ENCODE measurements at places on chromosomes 5 and 9.
A peak's percentile ranks its signal among the peaks of the same experiment; 100 is the strongest.

- DNase-seq: no peak
These were observed 5.6 kb upstream of the CAMK2A start for GRCh38 chr5:150295172-150295634.

DNA sequence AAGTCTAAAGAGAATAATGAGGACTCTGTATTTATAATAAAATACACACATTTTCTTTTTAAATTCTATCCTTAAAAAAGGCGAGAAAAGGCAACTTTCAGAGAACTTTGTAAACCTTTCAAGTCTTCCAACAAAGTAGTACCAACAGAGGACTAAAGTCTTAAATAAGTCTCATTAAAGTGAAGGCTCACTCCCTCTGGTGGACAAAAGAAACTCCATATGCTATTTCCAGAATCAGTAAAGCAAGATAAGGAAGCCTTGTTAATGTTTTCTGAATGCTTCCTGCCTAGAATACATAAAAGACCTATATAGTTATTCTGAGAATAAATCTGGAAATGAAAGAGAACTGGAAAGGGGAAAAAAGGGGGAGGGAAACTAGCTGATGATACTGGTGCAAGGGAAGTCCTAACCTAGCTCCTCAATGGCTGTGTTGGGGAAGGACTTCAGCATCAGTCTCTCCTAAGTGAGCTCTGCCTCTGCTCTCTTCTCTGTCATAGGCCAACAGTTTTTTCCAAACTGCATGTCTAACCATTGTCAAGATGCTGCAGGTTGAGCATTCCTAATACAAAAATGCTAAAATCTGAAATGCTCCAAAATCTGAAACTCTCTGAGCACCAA, 7.2 kb downstream of the HMGCS1 start:
- no peak for DNase-seq

DNA sequence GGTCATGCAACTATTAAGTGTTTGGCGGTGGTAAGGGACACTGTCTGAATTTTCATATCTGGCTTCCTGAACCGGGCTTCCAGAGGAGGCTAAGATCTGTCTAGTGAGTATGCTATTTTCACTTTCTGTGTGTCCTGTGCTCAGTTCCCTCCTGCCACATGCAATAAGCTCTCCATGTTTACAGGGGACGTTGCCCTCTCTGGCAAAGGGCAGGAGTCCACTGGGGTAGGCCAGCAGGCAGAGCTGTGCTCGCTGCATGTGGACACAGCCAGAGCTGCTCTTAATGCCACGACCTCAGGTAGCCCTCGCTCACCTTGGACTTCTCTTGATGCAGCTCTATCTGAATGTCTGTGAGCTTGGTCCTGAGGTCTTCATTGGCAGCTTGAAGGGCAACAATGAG, 111.2 kb downstream of the JAKMIP2 start:
- no peak for DNase-seq

DNA sequence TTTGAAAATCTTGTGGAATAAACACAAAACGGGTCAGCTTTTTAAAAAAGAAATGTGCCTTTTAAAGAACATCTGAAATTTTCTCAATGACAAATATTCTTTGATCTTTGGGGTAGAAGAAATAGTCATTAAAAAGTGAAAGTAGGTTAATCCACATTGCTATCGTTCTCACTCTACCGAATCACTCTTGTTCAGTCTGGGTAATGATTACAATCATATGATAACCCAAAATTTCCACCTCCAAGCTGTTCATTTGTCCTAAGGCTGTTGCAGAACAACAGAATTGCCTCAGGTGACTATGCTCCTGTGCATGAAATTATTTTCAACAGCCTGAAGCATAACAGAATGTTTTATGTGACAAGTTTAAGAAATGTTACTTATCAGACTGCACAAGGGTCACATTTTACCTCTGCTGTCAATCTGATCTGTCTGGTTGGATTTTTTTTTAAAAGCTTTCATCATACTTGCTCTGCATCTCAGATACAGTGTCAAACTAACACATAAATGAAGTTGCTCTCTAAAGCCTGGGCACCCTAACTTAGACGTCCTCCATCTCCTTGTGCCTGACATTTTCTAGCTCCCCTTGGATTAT, 227.3 kb downstream of the LURAP1L start:
- no peak for DNase-seq

GRCh38 chr9:107249131-107249533, 33.9 kb upstream of the RAD23B start:
- DNase-seq: no peak

- DNase-seq: no peak
These were observed 84.9 kb downstream of the ATP10B start for GRCh38 chr5:160767062-160767461.

- no peak for DNase-seq
These were observed 5.8 kb upstream of the SOWAHA start for GRCh38 chr5:132807163-132807838.

DNA sequence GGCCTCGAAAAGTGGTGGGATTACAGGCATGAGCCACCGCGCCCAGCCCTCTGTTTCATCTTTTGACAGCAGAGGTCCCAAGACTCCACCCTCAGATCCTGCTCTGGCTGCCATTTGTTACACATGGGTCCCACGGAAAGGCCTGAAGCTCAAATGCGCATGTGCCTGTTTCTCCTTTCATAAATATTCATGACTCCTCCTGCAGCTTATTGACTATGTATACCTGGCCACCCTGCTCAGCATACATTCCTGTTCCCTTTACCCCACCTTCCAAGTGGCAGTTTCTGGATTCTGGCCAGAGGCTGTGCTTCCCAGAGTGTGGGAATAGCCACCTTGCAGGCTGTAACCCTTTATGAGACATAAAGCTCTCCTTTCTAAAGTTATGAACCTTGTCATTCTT, 46.5 kb downstream of the AUH start:
- DNase-seq: no peak

- DNase-seq: no peak
These were observed 227.5 kb upstream of the NR4A3 start for GRCh38 chr9:99594056-99594780.

- DNase-seq: no peak
These were observed 51.8 kb downstream of the POU4F3 start for GRCh38 chr5:146390469-146390868.

DNA sequence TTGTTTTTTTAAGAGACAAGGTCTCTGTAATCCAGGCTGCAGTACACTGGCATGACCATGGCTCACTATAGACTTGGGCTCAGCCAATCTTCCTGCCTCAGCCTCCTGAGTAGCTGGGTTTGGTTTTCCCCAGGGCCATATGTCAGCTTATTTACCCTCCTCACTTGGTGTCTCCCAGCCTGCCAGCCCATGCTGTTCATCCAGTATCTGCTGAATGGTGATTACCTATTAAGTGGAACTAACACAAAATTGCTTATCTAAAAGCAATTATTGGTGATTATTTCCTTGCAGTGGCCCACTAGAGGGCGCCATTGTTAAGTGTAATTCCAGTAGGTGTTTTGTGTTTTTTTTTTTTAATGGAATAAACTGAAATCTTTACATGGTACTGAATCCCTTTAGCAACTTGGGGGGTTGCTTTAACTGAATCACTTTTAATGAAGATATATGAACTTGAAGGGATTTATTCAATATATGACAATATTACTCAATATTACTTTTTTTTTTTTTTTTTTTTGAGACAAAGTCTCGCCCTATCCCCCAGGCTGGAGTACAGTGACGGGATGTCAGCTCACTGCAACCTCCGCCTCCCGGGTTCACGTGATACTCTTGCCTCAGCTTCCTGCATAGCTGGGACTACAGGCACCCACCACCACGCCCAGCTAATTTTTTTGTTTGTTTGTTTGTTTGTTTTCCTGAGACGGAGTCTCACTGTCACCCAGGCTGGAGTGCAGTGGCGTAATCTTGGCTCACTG, 13.8 kb downstream of the EXOSC2 start:
- DNase-seq: peak; percentile 66

- DNase-seq: peak; percentile 10
These were observed at the start of gene ELAVL2 for GRCh38 chr9:23826120-23826629. ELAVL2 (minus strand) TSS chr9:23826240; CDS start chr9:23762234, 64,006 bp downstream.

DNA sequence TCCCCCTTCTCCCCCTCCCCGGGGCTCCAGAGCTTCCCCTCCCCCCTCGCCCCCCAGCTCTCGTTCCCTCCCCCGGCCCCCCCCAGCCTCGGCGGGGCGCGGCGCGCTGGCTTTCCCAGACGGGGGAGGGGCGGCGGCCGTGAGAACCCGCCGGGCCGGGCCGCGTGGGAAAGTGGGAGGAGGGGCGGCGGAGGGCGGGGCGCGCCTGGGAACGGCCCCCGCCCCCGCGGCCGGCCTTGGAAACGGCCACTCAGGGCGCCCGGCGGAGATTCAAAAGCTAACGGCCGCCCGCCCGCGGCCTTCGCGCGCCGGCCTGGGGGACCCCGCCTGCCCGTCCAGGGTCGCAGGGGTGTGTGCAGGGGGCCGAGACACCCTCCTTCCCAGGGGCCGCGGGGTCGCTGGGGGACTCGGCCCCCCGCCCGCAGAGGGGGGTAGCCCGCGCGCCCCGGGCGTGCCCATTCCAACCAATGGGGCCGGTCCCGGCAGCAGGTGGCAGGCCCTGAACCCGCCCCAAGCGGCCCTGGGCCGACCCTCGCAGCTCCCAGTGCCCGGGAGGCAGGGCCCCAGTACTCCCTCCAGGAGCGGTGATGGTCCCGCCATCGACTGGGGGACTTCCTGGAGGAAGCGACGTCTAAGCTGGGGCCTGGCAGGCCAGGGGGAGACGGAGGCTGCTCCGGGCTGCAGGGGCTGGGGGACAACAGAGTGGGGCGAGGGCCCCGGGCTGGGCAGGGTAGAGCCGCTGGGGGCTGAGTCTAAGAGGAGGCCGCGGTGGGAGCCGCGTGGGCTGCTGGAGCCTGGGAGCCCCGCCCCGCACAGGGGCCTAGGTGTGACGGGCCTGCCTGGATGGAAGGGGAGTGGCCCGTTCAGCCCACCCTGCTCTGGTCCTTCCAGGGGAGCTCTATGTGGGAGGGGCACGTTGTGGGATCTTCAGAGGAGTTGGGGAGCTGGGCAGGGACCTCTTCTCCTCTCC, 14.2 kb upstream of the NRARP start:
- no peak for DNase-seq

- no peak for DNase-seq
These were observed 48.3 kb upstream of the EXOC3 start for GRCh38 chr5:394671-395155.

- no peak for DNase-seq
These were observed 18.5 kb upstream of the RCL1 start for GRCh38 chr9:4774209-4774608.

GRCh38 chr9:76717613-76718012, 46.6 kb upstream of the PCA3 start:
- DNase-seq: no peak

GRCh38 chr5:14718778-14719177, 54.3 kb downstream of the OTULIN start:
- DNase-seq: no peak

DNA sequence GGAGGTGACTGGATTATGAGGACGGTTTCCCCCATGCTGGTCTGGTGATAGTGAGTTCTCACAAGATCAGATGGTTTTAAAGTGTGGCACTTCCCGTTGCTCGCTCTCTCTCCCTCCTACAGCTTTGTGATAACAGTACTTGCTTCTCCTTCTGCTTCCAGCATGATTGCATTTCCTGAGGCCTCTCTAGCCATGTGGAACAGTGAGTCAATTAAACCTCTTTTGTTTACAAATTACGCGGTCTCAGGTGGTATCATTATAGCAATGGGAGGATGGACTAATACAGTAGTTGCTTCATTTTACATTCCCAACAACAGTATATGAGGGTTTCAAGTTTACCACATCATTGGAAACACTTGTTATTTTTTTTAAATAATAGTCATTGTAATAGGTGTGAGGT, 937.3 kb upstream of the ARRDC3 start:
- DNase-seq: no peak

GRCh38 chr9:72280913-72281500, 84.0 kb downstream of the ZFAND5 start:
- peak; percentile 66 for DNase-seq

DNA sequence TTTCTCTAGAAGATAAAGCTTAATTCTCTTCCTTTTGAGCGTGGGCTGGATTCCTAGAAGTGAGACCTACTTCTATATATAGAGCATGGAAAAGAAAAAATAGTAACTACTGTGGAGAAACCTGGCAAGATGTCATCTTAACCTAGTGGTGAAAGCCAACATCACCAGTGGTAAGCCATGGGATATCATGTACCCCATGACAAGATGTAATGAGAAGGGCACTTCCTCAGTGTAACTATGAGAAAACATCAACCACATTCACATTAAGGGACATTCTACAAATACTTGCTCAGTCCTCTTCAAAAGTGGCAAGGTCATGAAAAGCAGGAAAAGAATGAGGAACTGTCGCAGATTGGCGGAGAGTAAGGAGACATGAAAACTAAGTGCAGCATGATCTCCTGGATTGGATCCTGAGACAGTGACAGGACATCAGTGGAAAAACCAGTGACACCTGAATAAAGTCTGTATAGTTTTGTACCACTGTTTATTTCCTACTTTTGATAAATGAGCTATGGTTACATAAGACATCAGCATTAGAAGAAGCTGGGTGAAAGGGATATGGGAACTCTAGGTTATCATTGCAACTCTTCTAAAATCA, 65.4 kb downstream of the PRRC1 start:
- DNase-seq: no peak

DNA sequence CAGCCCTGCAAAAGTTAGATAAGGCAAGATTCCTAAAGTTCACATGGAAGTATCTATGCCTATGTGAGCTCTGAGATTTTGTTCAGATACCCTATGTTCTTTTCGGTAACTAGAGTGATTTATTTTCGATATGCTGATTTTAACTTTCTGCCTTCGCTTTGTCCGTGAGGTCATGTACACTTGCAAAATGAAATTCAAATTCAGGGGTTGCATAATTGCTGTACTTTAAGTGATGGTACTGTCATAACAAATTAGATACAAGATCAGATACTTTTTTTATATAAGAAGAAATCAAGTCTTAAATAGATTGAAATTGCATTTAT, 350 bp upstream of the ECPAS start:
- DNase-seq: no peak

DNA sequence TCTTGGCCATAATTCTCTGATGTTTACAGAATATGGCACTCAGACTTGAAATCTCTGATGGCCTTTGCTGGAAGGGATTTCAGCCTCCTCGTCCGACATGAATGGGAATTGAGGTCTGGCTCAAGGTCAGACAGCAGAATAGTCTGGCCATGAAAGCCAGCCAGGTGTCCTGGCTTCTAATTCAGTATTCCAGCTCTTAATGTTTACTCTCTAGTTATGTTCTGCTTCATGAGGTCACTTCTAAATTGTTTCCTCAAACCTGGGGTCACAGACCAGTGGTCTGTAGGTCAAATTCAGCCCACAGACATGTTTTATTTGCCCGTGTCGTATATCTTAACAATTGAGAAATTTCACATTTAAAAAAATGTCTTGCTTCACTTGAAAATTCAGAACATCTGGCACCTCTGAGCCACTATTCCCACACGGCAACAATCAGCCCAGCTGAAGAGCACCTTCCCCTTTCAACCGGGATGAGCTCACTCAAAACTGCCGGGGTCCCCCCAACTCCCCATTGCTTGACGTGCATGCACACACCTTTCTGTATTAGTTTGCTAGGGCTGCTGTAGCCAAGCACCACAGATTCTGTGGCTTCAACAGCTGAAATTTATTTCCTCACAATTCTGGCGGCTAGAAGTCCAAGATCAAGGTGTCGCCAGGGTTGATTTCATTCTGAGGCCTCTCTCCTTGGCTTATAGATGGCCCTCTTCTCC, 243.5 kb downstream of the ENC1 start:
- no peak for DNase-seq

- no peak for DNase-seq
These were observed 13.7 kb downstream of the TRIO start for GRCh38 chr5:14156650-14157492.
